ENCODE measurements at places on chromosomes 5 and 9.

- DNase-seq: peak; percentile 41
Measured at GRCh38 chr5:10424124-10424731, 17.5 kb upstream of the ROPN1L start.

DNA sequence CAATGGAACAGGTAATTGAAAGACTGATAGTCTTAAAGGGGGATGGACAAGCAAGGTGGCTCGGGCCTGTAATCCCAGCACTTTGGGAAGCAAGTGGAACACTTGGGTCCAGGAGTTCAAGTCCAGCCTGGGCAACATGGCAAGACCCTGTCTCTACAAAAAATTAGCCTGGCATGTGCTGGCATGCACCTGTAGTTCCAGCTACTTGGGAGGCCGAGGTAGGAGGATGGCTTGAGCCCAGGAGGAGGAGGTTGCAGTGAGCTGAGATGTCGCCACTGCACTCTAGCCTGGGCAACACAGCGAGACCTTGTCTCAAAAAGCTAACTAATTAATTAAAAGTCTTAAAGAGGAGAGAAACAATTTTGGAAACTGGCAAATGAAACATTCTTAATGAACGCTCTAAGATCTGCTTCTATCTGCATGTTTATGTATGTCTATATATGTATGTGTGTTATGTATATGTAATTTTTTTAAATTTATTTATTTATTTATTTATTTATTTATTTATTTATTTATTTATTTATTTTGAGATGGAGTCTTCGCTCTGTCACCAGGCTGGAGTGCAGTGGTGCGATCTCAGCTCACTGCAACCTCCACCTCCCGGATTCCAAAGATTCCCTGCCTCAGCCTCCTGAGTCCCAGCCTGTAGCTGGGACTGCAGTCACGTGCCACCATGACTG, 80.6 kb downstream of the SFXN1 start:
- no peak for DNase-seq

GRCh38 chr9:4382722-4383317, 83.0 kb upstream of the GLIS3 start:
- peak; percentile 29 for DNase-seq

- no peak for DNase-seq
Measured at GRCh38 chr9:98596486-98596885, 112.2 kb downstream of the GABBR2 start.

DNA sequence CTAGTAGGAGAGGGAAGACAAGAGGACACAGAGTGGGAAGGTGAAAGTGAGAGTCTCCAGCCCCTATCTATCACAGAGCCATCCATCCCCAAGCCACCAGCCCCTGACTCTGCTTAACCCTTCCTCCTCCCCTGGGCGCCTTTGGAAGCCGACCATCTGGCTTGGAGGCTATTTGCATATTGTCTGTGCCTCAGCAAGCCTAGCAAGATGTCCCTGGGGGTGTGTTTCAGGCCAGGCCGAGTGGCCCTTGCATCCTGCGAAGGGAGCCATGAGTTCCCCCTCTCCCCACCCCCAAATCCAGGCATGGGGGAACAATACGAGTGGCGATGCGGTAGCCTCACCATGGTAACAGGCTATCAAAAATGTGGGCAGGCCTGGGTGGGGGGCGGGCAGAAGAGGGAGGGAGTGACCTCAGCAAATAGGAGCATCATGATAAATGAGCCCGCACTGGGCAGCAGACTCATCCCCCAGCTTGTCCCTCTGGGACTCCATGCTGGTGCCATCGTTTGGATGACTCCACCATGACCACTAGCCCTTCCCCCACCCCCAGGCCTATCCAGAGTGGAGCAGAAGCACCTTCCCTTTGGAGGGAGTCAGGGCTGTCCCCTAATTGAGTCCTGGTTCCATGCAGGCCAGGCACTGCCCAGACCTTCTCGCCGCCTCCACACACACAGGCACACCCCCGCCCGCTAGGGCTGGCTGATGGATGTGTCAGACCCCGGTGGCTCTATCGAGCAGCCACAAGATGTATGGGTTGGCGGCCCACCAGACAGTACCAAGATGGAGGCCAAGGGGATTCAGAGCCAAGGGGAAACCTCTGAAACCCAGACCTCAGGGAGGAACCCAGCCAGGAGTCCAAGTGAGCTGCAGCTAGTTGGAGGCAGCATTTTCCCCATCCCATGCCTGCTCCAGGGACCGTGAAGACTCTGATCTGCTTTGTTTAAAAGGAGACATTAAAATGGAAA, 14.6 kb downstream of the URM1 start:
- no peak for DNase-seq

GRCh38 chr5:123875561-123876275, 363.7 kb downstream of the CSNK1G3 start:
- peak; percentile 79 for DNase-seq

GRCh38 chr5:126100767-126101166, 322.4 kb upstream of the GRAMD2B start:
- DNase-seq: no peak

DNA sequence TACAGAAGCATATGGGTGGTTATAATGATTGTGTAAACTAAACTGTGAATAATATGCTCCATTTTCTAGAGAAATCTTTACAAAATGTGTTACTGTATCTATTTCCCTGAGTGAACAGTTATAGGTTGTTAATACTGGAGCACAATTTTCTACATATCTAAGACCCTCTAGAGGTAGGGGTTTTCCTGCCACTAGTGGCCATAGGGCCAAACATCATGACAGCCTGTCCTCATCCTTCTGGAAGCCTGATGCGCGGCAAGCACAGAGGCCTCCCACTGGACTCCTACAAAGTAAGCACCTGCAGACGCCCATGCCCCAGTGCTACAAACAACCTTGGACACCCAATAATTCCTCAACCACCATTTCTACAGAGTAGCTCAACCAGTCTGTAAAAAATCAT, 1.9 kb upstream of the SNX18 start:
- DNase-seq: no peak

- DNase-seq: no peak
Measured at GRCh38 chr5:139273322-139273571, 20.3 kb upstream of the MATR3 start.

DNA sequence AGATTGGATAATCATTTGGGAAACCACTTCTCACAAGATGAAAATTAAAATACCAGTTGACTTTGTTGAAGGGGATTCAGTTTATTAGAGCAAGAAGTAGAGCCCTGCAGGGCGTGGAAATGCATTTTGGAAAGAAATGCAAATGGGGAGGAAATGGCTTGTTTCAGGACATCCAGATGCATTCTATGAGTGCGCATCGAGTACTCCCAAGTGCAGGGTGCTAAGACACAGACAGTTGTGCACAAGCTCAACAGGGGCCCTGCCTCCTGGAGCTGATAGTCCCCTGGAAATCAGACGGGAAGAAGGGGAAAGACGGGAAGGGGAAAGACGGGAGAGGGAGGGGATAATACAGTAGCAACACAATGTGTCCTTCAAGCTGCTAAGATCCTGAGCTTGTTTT, 64.0 kb downstream of the NSUN2 start:
- DNase-seq: no peak

- no peak for DNase-seq
Measured at GRCh38 chr5:137724251-137724650, 11.6 kb downstream of the KLHL3 start.

DNA sequence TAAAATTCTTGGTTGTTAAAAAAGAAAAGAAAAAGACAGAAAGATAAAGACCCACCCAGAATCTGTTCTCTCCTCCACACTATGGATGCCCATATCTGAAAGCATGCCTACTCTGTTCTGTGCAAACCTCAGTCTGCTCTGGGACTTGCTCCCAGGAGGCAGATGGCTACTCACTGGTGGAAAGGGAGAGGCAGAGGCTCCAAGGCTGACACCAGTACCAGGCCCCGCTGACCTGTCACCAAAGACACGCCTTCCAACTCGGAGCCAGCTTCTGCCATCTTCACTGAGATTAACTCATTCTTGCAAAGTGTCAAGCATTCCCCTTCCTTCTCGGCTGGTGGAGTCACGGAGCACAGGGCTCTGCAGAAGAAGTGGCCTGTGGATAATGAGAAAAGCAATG, 21.6 kb downstream of the SH3TC2 start:
- no peak for DNase-seq

DNA sequence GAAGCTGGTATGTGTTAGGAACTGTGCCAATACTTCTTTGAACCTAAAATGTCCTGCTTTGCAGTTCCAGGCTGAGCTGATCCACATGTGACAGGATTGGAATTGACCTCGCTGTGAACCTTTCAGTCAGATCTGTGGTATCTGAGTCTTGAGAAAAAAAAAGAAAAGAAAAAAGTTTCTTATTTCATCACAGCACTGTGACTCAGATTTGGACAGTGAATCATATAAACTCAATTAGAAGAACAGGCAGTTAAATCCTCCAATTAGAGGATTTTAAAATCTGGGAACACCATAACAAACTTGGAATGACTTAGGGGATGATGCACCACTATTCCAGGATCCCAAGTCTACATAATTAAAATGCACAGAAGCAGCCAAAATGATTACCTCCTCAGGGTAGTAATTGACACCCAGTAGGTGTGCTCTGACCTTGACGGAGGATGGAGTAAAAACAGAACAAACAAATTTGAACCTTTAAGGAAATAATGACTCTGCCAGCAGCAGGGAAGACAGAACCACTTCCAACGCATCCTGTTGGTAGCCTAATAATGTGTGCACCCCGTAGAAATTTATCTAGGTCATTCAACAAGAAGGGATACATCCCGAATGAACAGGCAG, 57.8 kb upstream of the RAI14 start:
- DNase-seq: no peak

DNA sequence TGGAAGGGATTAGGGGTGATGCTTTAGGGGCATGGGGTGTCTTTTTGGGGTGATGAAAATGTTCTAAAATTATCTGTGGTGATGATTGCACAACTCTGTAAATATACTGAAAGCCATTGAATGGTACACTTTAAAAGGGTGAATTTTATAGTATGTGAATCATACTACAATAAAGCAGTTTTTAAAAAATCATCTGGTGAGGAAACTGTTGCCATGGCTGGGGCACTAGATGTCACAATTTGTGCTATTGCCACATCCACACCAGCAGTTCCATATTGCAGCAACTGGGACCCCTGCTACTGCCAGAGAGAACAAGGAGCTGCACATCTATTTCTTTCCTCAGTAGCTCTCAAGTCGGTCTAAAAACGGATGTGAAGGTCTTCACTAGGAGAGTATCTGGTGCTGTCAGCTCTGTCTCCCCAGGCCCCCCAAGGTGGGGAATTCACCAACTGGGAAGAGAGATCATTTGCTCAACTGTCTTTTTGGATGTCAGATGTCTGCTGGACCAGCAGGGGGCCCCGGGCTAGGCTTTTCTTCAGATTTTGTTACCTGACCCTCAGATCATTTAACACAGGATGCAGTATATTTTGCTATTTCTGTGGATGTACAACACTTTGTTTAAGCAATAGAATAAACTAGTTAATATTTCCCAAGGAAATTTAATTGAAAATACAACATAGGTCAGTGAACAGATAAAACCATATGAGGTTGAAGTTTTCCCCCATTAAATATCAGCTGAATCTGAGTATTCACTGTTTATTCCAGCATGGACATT, 13.2 kb downstream of the CMYA5 start:
- DNase-seq: peak; percentile 25

DNA sequence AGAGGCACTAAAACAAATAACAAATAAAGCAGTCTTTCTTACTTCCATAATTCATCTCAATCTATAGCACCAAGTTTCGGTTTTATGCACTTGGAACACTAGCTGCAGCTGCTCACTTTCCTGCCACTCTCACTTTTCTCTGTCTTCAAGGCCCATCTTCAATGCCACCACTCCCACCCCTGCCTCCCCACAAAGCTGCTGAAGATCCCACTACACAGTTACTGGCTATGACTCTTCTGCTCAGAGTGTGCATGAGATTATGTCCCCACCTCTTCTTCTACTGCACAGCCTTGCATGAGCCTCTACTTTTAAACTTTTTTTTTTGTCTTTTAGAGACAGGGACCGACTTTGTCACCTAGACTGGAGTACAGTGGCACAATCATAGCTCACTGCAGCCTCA, 77.4 kb downstream of the SAXO1 start:
- no peak for DNase-seq

DNA sequence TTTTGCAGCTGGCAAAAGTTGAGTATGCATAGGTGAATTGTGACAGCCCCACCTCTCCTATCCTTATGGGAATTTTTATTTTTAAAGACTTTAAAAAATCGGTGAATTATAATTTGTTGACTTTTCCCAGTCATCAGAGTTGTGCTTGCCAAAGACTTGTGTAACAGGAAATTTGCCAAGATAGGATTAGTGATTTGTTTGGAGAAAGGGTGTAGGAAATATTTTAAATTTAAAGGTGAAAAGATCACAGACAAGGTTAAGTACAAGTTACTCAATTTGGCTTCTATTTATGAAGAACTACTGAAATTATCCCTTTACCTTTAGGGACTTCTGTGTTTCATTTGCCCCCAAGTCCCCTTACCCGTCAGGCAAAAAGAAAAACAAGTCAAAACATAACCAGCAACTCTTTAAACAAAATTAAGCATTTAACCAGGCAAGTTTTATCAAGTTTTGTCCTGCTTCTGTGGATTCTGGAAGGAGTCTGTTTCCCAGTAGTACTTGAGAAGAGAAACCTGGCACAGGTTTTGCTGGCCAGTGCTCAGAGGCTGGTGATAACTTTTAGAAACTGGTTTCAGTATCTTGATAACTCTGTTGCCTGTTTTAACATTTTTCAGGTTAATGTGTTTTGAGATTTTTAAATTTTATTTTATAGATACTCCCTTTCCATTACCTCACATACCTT, 285.4 kb downstream of the MAST4 start:
- DNase-seq: no peak

DNA sequence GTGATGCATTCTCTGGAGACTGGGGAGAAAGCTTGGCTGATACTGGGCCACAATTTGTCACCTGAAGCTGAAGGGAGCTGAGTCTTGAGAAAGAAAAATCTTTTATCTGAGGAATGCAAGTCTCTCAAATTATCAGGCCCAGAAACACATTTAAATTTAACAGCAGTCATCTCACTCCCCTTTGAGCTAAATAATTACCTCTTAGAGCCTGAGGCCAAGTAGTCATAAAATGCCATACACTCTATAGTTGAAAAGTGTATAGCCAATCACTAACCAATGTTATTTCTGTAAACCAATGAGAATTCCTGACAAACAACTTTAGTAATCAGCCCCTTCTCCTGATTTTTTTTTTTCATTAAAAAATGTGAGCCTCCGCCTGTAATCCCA, 32.7 kb upstream of the DAPK1 start:
- no peak for DNase-seq

DNA sequence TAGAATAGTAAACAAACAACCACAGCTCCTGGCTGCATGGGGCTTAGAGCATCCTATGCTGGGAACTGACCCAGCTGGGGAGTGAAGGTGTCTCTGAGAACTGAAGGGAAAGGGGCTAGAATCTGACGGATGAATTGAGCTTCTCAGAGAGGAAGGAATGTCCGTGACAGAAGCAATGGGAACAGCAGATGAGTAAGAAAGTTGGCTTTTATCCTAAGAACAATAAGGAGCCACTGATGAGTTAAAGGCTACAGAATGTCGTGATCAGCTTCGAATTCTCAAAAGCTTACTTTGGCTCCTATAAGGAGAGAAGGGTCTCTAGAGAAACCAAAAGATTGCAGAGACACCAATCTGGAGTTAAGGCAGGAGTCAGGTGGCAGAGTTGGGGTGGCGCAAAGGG, 52.6 kb downstream of the EBF1 start:
- DNase-seq: no peak
